ENCODE measurements at places on chromosomes 16 and 17.

DNA sequence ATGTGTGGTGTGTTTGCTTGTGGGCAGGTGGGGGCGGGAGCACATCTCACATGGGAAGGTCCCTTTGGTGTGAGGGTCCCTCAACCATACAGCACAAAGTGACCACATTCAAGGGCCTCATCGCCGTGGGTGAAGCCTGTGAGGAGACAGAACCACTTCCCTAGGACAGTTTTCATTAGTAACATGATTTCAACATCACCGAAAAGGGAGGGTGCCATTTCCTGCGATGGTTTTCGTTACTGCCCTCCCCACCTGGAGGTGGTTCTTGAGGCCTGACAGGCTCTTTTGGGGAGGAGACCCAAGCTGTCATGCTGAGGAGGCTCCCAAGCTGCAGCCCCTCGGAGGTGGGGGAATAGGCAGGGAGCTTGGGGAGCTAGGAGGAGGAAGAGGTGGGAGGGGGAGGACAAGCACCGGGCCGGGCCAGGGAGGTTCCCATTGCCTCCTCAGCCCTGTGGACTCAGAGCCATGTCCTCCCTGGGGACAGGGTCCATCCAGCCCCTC is 9.5 kb downstream of the CD300LB start:
- DNase-seq: peak; percentile 62

GRCh38 chr17:8887834-8888703 is 20.6 kb upstream of the PIK3R6 start:
- no peak for DNase-seq

- DNase-seq: peak; percentile 59
Observed at GRCh38 chr17:58587713-58588117, 73.3 kb upstream of the MTMR4 start.

DNA sequence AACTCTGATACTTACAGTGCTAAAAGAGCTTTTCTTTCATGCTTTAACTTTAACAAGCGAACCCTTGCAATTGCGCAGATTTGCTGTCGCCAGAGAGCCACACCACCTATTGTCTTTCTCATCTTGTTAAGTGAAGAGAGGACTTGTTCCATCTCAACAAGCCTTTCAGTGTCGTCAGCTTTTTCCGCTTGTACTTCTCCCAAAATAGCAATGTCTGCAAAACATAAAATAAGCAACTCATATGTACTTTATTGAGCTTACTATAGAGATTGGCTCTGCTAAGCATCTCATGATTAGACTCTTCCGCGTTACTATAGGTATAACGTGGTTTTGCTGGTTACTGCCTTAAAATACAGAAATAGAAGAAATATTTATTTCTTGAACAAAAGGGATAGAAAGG is 51.9 kb downstream of the ABCA8 start:
- no peak for DNase-seq

DNA sequence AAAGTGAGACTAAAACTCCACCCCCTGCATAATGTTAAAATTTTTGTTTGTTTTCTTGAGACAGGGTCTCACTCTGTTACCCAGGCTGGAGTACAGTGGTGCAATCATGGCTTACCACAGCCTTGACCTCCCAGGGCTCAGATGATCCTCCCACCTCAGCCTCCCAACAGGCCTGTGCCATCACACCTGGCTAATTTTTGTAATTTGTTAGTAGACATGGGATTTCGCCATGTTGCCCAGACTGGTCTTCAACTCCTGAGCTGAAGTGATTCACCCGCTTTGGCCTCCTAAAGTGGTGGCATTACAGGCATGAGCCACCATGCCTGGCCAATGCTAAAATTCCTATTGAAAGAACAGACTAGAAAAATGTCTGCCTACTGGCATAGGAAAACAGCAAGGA is 103.8 kb downstream of the TRIM37 start:
- DNase-seq: no peak

DNA sequence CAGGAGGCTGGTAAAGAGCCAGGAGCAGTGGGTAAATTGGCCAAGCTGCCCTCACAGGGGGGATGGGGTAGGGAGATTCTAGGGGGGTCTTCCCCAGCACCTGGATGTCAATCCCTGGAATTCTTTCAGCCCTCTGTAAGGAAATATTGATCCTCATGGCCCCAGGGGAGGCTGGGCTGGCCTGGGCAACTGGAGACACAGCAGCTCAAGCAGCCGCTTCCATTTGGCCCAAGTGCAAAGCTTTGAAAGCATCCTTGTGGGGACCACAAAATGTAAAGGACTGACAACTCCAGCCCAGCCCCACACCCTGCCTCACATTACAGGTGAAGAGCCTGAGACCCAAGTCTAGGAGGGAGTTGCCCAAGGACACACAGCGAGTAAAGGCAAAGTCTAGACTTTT is 39.4 kb upstream of the MRPS23 start:
- DNase-seq: no peak

- no peak for DNase-seq
Observed at GRCh38 chr17:6186998-6187397, 116.8 kb downstream of the WSCD1 start.

DNA sequence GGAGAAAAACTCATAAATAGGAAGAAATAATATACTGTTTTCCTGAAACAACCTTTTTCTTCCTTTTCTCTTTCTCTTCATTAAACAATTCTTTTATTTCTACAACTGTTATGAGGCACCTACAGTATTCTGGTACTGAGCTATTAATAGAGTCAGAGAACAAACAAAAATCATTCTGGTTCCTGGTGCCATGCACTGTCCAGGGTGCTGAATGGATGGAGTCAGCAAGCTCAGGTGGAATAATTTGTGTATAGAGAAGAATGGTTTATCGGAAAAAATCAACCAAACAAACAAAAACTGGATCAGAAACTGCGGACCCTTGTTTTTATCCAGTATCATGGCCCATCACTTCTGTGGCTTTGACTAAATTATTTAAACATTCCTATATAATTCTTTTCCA is 430.3 kb upstream of the GOT2 start:
- DNase-seq: no peak

DNA sequence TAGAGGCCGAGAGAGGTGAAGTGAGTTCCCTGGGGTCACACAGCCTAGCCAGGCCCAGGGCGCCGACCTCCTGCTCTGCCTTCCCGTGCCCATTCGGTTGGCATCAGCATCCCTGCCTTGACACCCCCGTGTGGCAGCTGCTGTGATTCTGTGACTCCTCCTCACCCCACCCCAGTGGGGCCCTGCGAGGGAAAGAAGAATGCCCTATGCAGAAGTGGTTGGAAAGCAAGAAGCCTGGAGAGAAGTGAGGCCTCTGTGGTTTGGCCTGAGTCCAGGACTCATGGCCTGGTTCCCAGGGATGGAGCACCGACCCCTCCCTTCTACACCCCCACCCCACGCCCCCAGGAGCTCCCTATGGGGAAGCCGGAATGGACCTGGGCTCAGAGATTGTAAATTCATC is 296.2 kb downstream of the SEC14L1 start:
- peak; percentile 53 for DNase-seq

DNA sequence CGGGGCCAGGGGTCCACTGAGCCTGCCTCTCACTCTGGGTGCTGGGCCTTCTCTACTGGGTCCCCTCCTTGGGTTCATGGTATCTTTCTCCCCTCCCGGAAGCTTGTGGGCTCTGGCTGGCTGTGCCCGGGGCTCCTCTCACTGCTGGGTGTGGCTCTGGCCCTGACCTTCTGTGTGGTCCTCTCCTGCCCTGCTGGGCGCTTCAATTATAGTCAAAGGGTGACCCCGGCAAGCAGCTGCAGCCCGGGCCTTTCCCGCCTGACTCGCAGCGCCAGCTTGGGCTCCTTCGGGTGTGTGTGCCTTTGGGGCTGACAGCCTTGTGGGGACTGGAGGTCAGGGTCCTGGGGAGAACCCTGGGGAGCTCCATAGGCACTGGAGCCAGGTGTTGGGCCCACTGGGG is 54.2 kb upstream of the PVALEF start:
- no peak for DNase-seq

- DNase-seq: peak; percentile 32
Observed at GRCh38 chr16:11180489-11180888, 75.5 kb downstream of the SOCS1 start.

DNA sequence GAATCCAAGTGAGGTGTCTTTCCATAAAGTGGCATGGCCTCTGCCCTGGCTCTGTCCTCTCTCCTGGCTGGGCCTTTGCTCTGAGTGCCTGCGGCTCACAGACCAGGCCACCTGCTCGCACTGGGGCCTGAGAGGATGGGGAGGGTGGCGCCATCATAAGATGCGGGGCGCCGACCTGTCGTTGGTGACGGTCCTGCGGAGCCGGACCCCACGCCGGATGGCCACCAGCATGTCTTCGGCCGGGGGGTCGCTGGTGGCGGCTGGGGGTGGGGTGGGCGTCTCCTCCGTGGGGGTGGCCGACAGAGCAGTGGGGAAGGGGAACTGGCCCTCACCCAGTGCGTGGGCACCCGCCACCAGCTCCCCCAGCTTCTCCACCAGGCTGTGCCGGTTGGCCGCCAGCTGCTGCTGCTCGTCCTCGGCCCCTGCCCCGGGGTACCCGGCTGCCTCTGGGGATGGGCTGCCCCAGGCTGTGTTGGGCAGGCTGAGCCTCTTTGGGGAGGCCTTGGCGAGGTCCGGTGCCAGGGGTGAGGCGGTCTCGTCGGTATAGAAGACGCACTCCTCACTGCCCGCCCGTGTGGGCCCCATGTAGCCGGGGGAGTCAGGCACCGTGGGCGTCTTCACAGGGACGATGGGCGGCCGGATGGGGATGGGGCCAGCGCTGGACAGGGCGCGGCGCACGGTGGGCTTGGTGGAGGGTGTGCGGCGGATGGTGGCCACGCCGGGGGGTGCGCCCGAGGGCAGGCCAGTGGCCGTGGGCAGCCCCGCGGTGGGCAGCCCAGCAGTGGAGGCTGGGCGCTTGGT is 17.4 kb downstream of the IL34 start:
- DNase-seq: no peak

DNA sequence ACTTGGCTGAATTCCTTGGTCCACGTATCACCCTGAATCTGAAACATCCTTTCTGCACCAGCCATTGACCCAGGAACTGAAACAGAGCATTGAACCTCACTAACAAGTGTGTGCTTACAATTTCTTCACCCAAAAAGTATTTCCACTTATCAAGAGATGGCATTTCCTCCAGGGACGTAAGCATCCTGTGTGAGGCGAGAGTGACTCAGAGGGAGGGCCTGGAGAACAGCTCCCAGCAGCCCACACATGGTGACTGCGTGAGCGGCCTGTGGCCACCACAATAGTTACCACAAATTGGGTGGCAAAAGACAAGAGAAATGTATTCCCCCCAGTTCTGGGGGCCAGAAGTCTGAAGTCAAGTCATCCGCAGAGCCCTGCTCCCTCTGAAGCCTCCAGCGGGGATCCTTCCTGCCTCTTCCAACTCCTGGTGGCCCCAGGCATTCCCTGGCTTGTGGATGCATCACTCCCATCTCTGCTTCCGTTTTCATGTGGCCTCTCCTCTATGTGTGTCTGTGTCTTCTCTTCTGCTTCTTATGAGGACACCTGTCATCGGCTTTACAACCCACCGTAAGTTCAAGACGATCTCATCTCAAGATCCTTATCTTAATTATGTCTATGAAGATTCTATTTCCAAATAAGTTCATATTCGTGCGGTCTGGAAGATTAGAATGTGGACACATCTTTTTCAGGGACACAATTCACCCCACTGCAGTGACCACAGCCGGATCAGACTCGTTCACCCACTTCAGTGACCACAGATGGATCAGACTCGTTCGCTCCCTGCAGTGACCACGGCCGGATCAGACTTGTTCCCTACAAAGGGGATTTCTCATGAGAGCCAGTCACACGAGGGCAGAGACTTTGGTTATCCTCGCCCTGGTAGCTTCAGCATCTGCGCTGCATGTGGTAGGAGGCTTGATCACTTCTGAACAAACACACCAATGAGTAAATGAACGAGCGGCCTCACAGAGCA is 122.6 kb upstream of the FOXF1 start:
- no peak for DNase-seq

GRCh38 chr17:40772101-40772500 is at the start of gene KRT26:
Gene KRT26, minus strand, starts transcription at chr17:40772201. Its CDS starts 88 bp downstream, at chr17:40772113.
- no peak for DNase-seq

GRCh38 chr16:60271025-60271771 is 1537.1 kb upstream of the GOT2 start:
- DNase-seq: no peak

- no peak for DNase-seq
Observed at GRCh38 chr17:17509601-17510425, 13.6 kb upstream of the RASD1 start.

DNA sequence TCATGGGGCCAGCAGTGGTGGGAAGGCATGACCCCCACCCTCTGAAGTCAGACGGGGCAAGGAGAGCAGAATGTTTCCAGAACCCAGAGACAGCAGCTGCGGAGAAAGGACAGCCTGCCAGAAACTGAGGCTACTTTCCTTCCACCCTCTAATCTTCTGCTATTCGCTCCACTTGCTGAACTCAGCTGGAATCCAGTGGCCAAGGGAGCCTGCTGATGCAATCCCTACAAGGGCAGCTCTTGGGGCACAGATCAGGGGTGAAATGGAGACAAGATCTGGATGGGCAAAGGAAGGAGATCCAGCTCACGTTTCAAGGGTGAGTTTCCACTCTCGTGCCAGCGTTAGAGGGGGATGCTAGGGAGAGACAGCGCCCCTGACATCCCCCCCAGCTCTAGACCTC is 479.1 kb downstream of the SLC39A11 start:
- DNase-seq: no peak

DNA sequence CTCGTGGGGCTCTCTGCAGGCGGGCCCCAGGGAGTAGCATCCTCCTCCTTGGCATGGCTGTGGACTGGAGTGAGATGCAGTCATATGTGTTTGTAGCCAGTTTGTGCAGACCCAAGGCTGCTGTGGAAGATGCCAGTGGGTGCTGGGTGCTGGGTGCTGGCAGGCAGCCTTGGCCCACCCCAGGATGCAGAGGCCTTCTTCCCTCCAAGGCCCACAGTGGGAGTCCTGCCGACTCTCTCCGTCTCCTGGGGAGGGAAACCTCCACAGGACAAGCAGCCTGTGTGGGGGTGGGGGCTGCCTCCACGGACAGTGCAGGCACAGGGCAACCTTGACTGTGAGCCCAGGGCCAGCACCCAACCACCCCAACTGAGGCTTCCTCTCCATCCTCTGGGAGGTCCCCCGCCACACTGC is 13.8 kb upstream of the TMEM92 start:
- DNase-seq: no peak
